Stimulated activated CD4-positive, alpha-beta T cell treated with anti-CD3 and anti-CD28 coated beads, Interleukin-1b, Interleukin-23, amount 100 ng/mL, for 1 hour (primary cell): ENCODE measurements at places on chromosomes 12 and 14.

DNA sequence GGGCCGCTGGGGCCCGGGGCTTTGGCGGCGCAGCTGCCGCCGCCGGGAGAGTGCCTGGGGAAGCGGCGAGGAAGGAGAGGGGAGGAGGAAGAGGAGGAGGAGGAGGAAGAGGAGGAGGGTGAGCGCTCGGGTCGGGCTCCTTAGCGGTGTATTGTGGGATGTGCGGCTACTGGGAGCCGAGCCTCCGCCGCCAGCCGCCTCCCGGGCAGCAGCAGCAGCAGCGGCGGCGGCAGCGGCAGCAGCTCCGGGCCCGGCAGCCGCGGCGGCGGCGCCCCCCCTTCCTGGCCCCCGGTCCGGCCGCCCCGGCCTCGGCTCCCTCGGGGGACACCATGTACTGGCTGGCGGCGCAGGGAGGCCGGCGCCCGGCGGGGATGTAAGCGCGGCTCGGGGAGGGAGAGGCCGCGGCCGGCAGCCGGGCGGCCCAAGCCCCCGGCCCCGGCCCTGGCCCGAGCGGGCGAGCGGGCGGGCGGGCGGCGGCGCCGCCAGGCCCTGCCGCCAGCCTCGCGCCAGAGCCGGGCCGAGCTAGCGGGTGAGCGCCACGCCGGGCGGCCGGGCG, at the start of gene SETD1B:
SETD1B (plus strand) TSS at position 149 of the 556 bp plus-strand sequence. CDS start 729 bp downstream, outside the sequence.
- DNase-seq: no peak

GRCh38 chr14:55133416-55133815, 4.4 kb downstream of the LGALS3 start:
- no peak for DNase-seq

DNA sequence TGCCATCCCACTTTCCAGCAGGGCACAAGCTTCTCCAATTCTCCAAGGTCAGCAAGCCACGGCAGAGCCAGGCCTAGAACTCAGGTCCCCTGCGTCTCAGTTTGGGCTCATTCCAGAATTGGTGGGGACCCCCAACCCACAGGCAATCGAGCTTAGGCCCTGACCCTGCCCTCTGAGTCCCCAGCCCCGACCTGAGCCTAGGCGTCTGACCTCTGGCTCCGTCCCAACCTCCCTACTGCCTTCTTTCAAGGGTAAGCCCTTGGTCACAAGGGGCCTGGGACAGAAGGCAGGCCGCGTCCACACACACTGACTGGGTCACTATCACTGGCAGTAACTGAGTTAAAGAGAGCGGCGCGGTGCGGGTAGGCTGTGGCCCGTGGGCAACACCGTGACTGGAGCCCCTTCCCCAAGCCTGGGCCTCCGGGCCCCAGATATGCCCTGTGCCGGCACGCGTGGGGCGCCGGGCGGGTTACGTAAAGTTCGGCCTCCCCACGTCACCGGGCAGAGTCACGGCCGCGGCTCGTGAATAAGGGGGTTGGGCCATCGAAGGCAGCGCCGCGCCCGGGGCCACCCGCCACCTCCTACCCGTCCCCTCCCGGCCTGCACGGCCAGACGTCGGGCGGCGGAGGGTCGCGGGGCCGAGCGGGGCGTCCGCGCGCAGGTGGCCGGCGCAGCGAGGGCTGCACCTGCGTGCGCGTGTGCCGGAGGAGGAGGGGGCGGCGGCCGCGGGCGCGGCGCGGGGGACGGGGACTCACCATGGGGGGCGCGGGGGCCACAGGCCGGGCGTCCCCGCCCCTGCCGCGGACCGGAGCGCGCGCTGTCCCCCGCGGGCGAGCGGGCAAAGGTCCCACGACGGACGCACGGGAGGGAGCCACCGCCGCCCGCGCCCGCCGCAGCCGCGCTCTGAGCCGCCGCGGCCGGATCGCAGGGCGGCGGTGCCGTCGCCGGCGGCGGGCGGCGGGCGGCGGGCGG, 516 bp downstream of the ANKRD9 start:
- no peak for DNase-seq

GRCh38 chr12:12890543-12891079, 751 bp upstream of the GPRC5A start:
- DNase-seq: no peak

GRCh38 chr12:124289634-124290600, 5.0 kb upstream of the RFLNA start:
- no peak for DNase-seq
